ENCODE measurements at places on chromosomes 1 and 21.

GRCh38 chr1:200252531-200252930, 157.3 kb downstream of the ZNF281 start:
- no peak overlapping the region for H3K4me3 ChIP-seq
- no peaks in the 10 kb centered on the region for H3K4me1 ChIP-seq
- H3K36me3 ChIP-seq, result no peaks in the 10 kb centered on the region
- no peak overlapping the region for H3K27ac ChIP-seq

DNA sequence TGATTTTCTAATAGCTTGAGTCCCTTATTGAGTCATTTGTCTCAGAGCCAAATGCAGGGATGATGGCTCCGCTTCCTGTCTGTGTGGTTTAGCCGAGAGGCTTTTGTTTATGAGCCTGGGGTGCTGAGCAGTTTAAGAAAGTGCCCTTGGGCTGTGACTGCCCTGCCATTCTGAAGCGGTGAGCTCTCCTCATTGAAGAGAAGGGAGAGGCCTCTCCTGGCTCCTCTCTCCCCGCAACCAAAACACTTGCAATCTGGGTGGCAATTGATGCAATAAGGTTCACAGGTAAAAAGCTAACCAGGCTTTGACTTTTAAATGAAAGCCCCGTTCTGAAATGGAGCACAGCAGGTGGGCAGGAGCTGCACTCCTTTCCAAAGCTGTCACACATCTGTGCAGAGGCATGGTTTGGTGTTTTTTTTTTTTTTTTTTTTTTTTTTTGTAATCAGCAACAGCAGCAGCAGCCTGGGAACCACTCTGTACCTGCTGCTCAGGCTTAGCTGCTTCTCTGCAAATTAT, 403.7 kb downstream of the SIPA1L2 start:
- no peaks in the 10 kb centered on the region for H3K36me3 ChIP-seq
- H3K27ac ChIP-seq, result no peak overlapping the region
- no peak overlapping the region for H3K4me3 ChIP-seq
- no peaks in the 10 kb centered on the region for H3K4me1 ChIP-seq
- H3K27me3 ChIP-seq, result no peaks in the 10 kb centered on the region
- no peak for DNase-seq

GRCh38 chr1:220732621-220733020, 15.5 kb upstream of the MTARC2 start:
- DNase-seq, result no peak
- H3K36me3 ChIP-seq, result no peaks in the 10 kb centered on the region
- peak overlapping the region; percentile 85 for H3K27ac ChIP-seq
- H3K27me3 ChIP-seq, result no peaks in the 10 kb centered on the region
- peak overlapping the region; percentile 44 for H3K4me3 ChIP-seq

- no peak overlapping the region for H3K4me3 ChIP-seq
- no peak overlapping the region for H3K27ac ChIP-seq
- no peak for DNase-seq
- peaks cover 9% of the 10 kb centered on the region for H3K4me1 ChIP-seq
- H3K36me3 ChIP-seq, result no peaks in the 10 kb centered on the region
- no peaks in the 10 kb centered on the region for H3K27me3 ChIP-seq
These were observed 6.1 kb downstream of the SLC16A4 start for GRCh38 chr1:110384581-110385321.

GRCh38 chr21:29260461-29260860, 38.3 kb upstream of the BACH1 start:
- no peak overlapping the region for H3K4me3 ChIP-seq
- no peaks in the 10 kb centered on the region for H3K36me3 ChIP-seq
- no peaks in the 10 kb centered on the region for H3K27me3 ChIP-seq
- no peak for DNase-seq

DNA sequence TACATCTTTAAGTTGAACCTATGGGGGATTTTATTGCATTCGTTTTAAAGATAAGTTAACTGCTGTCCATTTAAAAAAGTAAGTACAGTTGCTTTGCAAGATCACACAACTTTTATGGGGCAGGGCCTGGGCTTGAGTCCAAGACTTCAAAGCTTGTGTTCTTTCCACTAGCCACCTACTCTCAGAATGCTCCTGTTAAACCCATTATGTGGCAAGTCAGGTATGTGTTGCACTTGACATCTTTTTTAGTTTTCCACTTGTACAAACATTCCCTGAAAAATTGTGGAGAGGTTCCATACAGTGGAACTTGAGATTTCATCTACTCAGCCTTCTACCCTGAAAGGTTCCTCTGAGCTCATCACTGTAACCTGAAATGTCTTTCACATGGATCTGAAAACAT, 235.5 kb upstream of the SGIP1 start:
- H3K36me3 ChIP-seq, result no peaks in the 10 kb centered on the region
- no peak overlapping the region for H3K4me3 ChIP-seq
- H3K27me3 ChIP-seq, result no peaks in the 10 kb centered on the region

- H3K4me3 ChIP-seq, result no peak overlapping the region
- H3K27ac ChIP-seq, result no peak overlapping the region
- no peaks in the 10 kb centered on the region for H3K27me3 ChIP-seq
- DNase-seq, result no peak
- H3K36me3 ChIP-seq, result no peaks in the 10 kb centered on the region
These were observed 813.6 kb upstream of the ADGRL2 start for GRCh38 chr1:80987106-80987505.

DNA sequence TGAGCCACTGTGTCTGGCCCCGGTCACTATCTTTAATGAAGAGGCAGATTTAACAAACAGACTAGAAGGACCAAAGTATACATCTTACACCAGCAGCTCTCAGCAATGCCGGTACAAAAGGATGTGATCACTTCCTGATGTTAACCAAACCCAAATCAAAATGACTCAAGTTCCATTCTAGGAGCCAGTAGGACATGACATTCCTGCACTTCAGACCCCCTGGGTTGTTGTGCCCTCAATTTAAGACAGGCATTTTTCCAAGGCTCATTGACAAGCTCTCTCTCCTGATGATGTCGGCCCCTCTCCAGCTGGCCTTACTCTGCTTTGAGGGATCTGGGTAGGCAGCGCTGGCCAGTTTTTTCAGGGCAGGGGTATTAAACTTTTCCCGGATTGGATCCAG, 35.1 kb downstream of the YARS1 start:
- no peak overlapping the region for H3K4me3 ChIP-seq
- no peak overlapping the region for H3K27ac ChIP-seq
- DNase-seq, result no peak
- no peaks in the 10 kb centered on the region for H3K27me3 ChIP-seq

DNA sequence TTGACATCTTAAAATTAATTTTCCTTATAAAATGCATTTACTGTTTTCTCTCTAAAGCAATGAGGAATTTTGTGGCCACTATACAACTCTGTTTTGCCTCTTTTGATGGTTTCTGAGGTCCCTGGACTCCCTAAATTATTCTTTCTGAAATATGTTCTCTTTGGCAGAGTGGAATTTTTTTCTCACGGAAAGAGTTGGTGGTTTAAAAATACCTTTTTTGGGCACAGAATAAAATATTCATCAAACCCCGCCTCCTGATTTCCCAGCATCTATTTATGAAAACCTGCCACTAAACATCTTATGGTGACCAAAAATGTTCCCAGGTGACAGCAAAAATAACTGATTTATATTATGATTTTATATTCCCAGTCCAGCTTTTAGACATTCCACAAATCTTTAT, 165.3 kb upstream of the SYT6 start:
- no peaks in the 10 kb centered on the region for H3K36me3 ChIP-seq
- no peaks in the 10 kb centered on the region for H3K27me3 ChIP-seq
- H3K4me3 ChIP-seq, result no peak overlapping the region
- DNase-seq, result no peak

DNA sequence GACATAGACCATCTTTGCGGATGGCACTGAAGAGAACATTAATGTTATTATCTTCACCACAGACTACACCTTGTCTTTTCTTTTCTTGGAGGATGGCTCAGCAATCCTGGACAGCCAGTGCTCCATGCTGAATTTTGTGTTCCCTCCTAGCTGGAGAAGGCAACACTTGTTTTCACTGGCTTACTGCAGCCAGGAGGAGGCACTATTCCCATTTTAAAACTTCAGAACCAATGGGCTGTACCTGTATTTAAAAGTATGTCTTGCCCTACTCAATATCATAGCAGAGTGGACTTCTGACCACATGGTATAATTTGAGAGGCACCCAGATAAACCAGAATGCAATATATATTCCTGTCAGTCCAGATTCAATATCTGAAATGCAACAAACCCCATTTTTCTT, 53.3 kb upstream of the POGK start:
- H3K27ac ChIP-seq, result no peak overlapping the region
- no peaks in the 10 kb centered on the region for H3K36me3 ChIP-seq
- no peak overlapping the region for H3K4me3 ChIP-seq
- peaks cover 3% of the 10 kb centered on the region for H3K27me3 ChIP-seq

- no peak for DNase-seq
- H3K4me1 ChIP-seq, result no peaks in the 10 kb centered on the region
- H3K36me3 ChIP-seq, result no peaks in the 10 kb centered on the region
- no peak overlapping the region for H3K4me3 ChIP-seq
These were observed 48.7 kb upstream of the ANGPTL1 start for GRCh38 chr1:178919581-178919980.

DNA sequence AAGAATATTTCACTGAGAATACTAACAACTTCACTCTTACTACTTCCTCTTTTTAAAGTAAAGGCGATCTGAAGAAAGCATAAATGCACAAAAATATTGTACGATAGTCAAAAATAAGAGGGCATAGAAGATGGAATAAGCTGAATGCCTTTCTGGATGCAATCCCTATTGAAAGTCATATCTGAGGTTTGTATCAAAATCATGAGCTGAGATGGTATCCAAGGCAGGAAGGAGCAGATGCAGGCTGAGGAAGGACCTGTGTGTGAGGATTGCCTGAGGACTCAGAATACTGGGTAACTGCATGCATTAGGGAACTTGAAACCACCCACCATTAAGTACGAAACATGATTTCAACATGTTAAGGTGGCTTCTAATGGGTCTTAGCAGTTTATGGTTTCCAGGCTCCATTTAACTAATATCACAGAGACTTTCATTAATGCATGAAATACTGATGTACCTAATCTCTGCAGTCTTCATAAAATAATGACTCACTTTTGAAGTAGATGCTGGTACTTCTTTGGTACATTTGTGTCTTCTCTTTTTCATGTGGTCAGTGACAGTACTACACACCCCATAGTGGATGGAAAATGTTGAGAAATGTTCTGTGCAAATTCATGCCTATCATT, 29.6 kb upstream of the RGS1 start:
- no peaks in the 10 kb centered on the region for H3K4me1 ChIP-seq
- no peak overlapping the region for H3K4me3 ChIP-seq
- no peak overlapping the region for H3K27ac ChIP-seq
- no peaks in the 10 kb centered on the region for H3K36me3 ChIP-seq

DNA sequence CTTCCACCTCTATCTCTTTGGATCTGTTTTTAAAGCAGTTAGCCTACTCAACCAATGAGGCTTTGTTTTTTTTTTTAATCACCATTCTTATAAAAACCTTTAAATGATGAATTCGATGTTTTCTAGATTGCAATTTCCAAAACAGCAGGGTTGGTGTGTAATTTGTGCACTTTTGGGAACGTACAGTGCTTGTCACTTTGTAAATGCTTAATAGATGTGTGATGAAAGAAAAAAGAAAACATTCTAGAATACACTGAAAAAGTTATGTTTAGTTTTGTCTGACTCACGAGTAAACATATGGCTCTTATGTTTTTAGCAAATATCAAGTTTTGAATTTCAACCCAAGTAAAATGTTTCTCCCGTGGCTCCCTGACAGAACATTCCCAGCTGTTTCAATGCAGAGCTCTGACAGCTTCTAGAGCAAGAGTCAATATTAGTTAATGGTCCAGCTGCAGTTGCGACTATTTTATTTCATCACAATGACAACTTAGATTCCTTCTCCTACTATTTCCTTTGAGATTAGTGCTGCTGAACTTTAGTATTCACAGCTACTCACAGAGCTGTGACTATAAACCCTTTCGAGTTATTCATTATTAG, 362.5 kb upstream of the ADAMTS5 start:
- H3K27ac ChIP-seq, result no peak overlapping the region
- peaks cover 12% of the 10 kb centered on the region for H3K4me1 ChIP-seq
- H3K4me3 ChIP-seq, result no peak overlapping the region
- DNase-seq, result no peak
- H3K27me3 ChIP-seq, result no peaks in the 10 kb centered on the region

DNA sequence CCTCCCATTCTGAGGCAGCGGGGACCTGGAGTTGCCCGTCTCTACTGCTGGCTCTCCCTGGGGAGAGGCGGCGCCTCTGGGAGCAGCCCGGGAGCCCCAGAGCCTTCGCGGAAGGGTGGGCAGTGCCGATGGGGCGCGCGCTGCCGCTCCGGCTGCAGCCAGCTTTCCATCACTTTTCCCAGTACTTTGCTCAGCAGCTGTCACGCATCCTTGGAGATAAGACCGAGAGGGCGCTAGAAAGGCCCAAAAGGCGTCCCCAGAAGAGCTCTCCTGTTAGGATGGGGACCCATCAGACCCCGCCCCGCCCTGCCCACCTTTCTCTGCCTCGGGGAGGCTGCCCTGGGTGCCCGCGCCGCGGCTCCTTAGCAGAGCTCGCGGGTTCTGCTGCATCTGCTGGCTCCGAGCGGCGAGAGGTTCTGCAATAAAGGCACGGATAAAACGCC, 534 bp downstream of the KCNH1 start:
- H3K4me1 ChIP-seq, result peaks cover 22% of the 10 kb centered on the region
- no peak overlapping the region for H3K27ac ChIP-seq
- peaks cover 28% of the 10 kb centered on the region for H3K27me3 ChIP-seq
- H3K36me3 ChIP-seq, result no peaks in the 10 kb centered on the region
- peak overlapping the region; percentile 39 for H3K4me3 ChIP-seq

GRCh38 chr1:186930238-186930637, 101.5 kb downstream of the PLA2G4A start:
- DNase-seq, result no peak
- H3K27me3 ChIP-seq, result no peaks in the 10 kb centered on the region
- H3K27ac ChIP-seq, result no peak overlapping the region
- H3K4me1 ChIP-seq, result peaks cover 4% of the 10 kb centered on the region
- no peaks in the 10 kb centered on the region for H3K36me3 ChIP-seq
- H3K4me3 ChIP-seq, result no peak overlapping the region

DNA sequence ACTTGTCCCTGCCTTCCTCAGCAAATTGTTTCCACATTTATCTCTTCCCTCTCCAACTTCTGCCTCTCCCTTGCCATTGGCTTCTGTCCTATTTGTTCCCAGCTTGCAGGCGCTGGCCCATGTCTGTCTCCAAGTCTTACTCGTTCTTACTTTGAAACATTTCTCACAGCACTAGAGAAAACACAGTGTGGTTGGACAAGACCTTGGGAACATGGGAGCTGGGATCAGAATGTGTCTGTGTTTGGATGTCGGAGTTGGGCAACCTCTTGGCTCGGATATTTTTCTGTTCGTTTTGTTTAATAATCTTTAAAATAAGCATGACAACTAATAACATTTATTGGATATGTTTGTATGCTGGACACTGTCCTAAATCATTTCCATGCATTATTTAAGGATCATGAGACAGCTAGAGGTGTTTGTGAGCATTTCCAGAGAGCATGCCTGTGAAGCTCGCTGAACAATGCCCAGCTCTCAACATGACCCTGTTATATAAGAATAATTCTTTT, 5.9 kb upstream of the BRWD1 start:
- no peak overlapping the region for H3K27ac ChIP-seq
- H3K27me3 ChIP-seq, result no peaks in the 10 kb centered on the region
- no peaks in the 10 kb centered on the region for H3K4me1 ChIP-seq
- no peaks in the 10 kb centered on the region for H3K36me3 ChIP-seq
- DNase-seq, result peak; percentile 62
